ENCODE measurements at places on chromosomes 4 and X. TPM values are rescaled to one million over a fixed set of nuclear protein-coding genes. Genes with fewer than 3 reads are reported as not detected.

DNA sequence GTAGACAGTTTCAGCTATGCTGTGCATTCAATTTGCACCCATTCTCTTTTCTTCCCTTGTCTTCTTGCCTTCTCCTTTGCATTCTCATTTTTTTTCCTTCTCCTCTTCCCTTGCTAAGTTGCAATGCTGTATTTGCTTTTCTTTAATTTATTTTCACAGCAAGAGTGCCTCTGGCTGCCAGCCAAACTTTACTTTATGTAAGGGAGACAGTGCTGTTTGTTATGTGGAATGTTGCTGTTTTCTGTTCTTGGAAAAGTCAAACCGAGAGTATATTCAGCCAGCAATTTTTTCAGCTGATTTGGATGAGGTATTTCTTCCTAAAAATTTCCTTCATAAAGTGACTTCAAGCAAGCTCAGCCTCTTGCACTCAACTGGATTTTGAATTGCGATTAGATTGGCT, 1293.4 kb downstream of the ARAP2 start:
- no peak overlapping the region for H3K4me3 ChIP-seq
- H3K36me3 ChIP-seq, result no peaks in the 10 kb centered on the region
- DNase-seq, result no peak
- no peaks in the 10 kb centered on the region for H3K27me3 ChIP-seq

DNA sequence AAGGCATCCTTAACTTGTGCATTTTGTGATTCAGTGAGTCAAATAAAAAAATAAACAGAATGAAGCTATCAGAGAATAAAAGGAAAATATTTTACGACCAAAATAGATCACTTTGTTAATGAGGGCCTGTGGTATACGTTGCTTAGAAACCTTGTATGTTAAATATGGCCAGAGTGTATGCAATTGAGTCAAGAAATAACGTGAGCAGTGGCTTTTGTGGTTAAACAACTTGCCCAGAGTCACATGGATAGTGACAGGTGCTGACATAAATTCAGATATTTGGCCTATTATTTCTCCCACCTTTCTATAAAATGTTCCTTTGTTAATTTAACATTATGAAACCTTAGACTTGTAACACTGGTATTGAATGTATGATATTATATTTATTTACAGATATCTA, 393.4 kb downstream of the PABPC4L start:
- no peak overlapping the region for H3K27ac ChIP-seq
- H3K4me3 ChIP-seq, result no peak overlapping the region
- no peak for DNase-seq
- no peaks in the 10 kb centered on the region for H3K4me1 ChIP-seq
- H3K36me3 ChIP-seq, result no peaks in the 10 kb centered on the region

DNA sequence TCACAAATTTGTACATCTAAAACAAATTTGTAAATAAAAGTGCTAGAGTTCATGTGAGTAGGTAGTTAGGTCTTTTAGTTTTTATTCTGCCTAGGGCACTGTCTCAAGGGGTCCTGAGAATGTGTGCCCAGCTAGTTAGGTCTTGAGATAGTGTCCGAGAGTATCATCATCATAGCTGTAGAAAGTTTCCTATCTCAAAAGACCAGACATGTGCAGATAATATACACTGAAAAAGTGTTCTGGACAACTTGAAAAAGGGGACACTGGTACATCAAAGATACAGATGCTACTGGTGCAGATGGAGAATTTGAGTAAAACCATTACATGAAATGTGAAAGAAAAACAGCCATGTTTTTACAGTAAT, 1.8 kb upstream of the ZCCHC4 start:
- DNase-seq, result no peak
- H3K36me3 ChIP-seq, result peaks cover 5% of the 10 kb centered on the region
- H3K4me1 ChIP-seq, result peaks cover 15% of the 10 kb centered on the region
- H3K4me3 ChIP-seq, result no peak overlapping the region
- peaks cover 11% of the 10 kb centered on the region for H3K27me3 ChIP-seq
- H3K27ac ChIP-seq, result no peak overlapping the region

GRCh38 chr4:167614866-167615265, 380.6 kb upstream of the SPOCK3 start:
- H3K4me3 ChIP-seq, result no peak overlapping the region
- no peaks in the 10 kb centered on the region for H3K36me3 ChIP-seq
- no peaks in the 10 kb centered on the region for H3K27me3 ChIP-seq
- no peak for DNase-seq

XPNPEP2 gene
- 0.27 TPM for total RNA-seq

HSFX2 gene
- not detected for total RNA-seq

RAB40AL gene
- not detected for total RNA-seq

ARHGEF38 gene
- not detected for total RNA-seq

PNMA6F gene
- not detected for total RNA-seq

SSX1 gene
- total RNA-seq, result not detected

Data from activated naive CD4-positive, alpha-beta T cell treated with anti-CD3 and anti-CD28 coated beads for 36 hours (primary cell).